ENCODE measurements at places on chromosomes 5 and 9. TPM values are rescaled to one million over a fixed set of nuclear protein-coding genes. Genes with fewer than 3 reads are reported as not detected.

The SHROOM1 gene
- 10.0 TPM for total RNA-seq

GRCh38 chr5:16573401-16573800, 43.4 kb downstream of the RETREG1 start:
- DNase-seq = no peak

GRCh38 chr5:128339585-128339984, 198.5 kb downstream of the FBN2 start:
- DNase-seq = no peak

DNA sequence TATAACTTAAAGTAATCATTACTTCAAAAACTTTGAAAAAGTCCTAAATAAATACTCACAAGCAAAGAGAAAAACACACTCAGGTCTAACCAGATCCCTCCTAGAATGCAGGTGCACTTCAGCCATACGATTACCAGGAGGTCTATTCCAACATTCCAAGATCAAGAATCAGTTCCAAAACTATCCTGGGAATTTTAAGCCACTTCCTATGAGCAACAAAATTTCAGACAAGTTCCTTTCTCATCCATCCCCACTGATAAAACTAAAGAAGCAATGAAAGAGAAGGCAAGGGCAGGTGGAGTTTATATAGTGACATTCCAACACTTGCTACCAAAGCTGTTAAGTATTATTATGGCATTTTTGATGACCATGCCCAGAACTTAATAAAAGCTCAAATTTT, 29.6 kb downstream of the MLLT3 start:
- no peak for DNase-seq

The PCSK1 gene
- total RNA-seq = 0.36 TPM

The LOX gene
- 98.2 TPM for total RNA-seq

DNA sequence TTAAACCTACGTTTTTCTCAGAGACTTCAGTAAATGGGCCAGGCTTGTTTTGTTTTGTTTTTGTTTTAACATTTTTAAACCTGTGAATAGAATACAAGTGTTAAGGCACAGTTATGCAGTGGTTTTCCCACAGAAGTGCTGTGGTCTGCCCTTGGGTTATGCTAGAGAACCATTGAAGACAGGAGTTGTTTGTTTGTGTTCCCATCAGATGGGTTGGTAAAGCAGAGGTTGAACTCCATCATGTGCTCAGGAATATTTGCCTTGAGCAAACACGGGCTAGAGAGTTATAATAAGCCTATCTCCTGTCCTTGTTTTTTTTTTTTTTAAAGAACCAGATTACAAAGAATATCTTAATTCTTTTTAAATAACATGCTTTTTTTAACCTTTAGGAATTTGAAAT, 28.5 kb downstream of the RHOBTB3 start:
- peak; percentile 44 for DNase-seq

- no peak for DNase-seq
Measured at GRCh38 chr9:91223000-91223399, 138.7 kb downstream of the AUH start.

DNA sequence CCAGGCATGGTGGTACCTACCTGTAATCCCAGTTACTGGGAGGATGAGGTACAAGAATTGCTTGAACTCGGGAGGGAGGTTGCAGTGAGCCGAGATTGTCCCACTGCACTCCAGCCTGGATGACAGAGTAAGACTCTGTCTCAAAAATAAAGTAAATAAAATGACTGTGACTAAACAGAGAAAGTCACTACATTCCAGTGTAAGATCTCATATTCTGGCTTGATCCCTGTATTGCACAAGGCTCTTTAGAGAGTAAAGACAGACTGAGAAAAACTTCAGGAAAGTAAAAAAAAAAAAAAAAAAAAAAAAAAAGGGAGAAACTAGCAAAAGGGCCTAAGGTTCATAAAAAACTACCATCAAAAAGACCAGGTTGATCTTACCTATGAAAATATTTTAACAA, 106.6 kb upstream of the PJA2 start:
- no peak for DNase-seq

DNA sequence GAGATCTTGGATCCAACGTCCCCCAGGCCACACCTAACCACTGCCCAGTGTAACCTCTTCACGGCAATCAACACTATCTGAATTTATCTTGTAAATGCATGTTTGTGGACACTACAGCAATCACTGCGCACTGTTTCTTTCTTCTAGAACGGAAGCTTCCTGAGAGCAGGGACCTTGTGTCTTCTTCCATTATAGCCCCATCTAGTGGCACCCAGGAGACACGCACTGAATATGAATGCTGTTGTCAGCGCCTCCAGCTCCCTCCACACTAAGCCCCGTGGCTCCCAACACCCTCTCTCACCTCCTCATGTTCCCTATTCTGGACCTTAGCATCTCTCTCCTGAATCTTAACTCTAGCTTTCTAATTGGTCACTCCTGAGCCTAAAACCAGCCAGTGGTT, 72.7 kb downstream of the SMIM23 start:
- no peak for DNase-seq

GRCh38 chr5:34411470-34412346, 244.4 kb upstream of the RAI14 start:
- DNase-seq = no peak

The GNPDA1 gene
- 106 TPM for total RNA-seq

DNA sequence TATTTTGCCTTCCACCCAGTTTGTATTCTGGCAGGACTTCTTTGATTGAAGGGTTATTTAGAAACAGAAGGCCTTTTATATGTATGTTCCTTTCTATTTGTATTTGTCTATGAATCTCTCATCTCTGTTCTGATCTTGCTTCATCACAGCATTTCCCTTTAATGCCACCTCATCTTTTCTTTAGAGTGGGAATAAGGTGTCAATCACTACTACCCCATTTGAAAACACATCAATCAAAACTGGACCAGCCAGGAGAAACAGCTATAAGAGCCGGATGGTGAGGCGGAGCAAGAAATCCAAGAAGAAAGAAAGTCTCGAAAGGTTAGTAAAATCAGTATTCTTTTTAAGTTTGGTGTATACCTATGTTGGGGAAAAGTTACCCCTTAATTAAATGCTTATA, 36.3 kb downstream of the CD180 start:
- DNase-seq = no peak

The ADAMTS13 gene
- total RNA-seq = 1.5 TPM

The NSMF gene
- total RNA-seq = 39.5 TPM

The PARP8 gene
- total RNA-seq = 15.5 TPM

DNA sequence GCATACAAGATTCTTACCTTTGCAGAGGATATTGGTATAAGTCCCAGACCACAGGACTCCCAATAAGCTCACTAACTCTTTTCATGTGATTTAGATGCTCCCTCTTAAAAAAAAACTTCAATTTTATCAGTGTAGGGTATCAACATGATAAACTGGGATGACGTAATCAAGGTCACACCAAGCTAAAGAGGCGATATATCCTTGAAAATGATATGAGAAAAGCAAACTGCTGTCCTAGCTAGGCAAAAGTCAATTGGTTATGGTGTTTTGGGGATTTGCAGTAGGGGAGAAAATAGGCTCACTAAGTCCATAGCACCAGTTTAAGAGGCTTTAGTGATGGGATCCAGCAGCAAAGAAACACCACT, 354.4 kb downstream of the DIRAS2 start:
- no peak for DNase-seq

DNA sequence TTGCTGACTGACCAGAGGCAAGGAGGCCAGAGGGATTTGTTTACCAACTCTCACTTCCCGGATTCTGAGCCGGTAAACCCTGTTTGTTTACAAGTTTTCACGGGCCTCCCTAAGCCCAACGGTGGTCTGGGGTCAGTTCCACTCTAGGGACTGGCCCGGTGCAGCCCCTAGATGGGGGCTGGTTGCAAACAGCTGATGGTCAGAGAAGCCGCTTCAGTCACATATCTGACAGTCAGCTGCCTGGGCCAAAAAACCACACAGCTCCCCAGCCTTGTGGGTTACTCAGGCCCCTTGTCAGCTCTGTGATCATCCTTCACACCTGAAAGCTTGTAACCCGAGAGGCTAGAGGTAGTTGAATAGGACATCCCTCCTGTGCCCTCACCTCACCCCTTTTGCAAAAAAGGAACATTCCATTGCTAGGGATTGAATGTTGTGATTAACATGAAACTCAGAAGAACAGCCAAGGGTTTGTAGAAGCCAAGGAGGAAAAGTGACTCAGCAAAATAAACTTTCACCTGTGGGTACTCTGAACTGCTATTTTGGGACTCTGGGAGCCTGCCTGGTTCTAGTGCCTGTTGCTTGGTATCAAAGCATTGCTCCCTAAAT, 40.4 kb downstream of the SAR1B start:
- no peak for DNase-seq

DNA sequence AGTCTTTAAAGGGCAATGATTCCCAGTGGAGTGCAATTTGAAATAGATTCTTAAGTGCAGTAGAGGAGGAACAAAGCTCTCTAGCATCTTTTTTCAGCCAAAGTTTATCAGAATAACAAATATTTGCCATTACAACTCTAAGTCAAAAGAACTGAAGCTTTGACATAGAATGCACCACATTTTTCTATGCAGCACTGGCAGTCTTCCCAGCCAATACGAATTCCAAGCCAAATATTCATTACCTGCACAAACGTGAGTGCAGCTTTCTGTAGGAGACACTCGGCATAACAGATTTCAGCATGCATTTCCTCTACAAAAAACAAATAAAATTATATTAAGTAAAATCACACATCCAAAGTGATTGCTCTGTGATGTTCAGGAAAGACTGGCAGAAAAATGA, 103.4 kb downstream of the TTC39B start:
- no peak for DNase-seq

- no peak for DNase-seq
Measured at GRCh38 chr5:146641941-146642340, 126.0 kb upstream of the GPR151 start.

The NINJ1 gene
- 55.4 TPM for total RNA-seq

The LURAP1L gene
- 40.2 TPM for total RNA-seq

DNA sequence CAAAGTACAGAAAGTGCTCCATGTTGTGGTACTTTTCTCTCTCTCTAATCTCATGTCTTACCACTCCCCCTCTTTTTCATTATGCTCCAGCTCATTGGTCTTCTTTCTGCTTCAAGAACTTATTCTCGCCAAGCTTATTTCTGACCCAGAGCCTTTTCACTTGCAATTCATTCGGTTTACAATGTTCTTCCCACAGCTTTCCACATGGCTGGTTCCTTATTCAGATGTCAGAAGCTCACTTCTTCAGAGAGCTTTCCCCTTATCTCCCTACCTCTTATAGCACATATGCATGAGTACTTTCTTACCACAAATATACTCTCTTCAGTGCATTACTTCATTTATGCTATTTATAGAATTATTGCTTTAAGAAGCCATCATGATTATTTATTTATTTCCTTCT, 338.8 kb upstream of the ATP10B start:
- no peak for DNase-seq

The FOXD4L4 gene
- 0.12 TPM for total RNA-seq

DNA sequence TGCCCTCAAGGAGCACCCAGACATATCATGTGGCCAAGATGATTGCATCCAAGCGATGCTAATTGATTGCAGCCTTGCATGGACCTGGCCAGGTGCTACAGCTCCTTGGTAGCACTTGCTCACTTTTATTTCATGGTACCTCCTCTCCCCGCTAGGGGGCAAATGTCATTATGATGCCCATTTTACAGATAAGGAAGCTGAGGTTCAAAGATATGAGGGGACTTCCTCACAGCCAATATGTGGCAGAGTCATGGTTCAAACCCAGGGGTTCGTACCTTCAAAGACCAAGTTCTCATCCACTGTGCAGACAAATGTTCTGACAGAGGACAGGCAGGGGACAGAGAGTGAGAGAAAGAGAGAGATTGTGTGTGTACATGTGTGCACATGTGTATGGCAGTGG, 21.9 kb upstream of the KCNMB1 start:
- DNase-seq = no peak

The PFN3 gene
- not detected for total RNA-seq

- DNase-seq = no peak
Measured at GRCh38 chr5:159518371-159518770, 188.1 kb upstream of the IL12B start.

The WDR31 gene
- total RNA-seq = 1.4 TPM
